ENCODE measurements at places on chromosomes 1 and 21.

- DNase-seq, result no peak
Observed at GRCh38 chr1:220873087-220873486, 6.2 kb upstream of the HLX start.

GRCh38 chr1:64594446-64594845 lies 124.5 kb downstream of the CACHD1 start:
- DNase-seq, result no peak

GRCh38 chr1:3227893-3228292 lies 158.9 kb downstream of the PRDM16 start:
- DNase-seq, result no peak

DNA sequence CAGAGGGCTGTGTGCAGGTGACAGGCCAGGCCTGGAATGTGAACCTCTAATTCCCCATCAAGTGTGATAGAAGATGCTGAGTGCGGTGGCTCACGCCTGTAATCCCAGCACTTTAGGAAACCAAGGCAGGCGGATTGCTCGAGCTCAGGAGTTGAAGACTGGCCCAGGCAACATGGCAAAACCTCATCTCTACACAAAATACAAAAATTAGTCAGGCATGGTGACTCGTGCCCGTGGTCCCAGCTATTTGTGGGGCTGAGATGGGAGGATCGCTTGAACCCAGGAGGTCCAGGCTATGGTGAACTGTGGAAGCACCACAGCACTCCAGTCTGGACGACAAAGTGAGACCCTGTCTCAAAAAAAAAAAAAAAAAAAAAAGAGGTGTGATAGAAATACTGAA lies 40.1 kb upstream of the PUM1 start:
- DNase-seq, result no peak

GRCh38 chr1:192830595-192831246 lies 21.9 kb downstream of the RGS2 start:
- DNase-seq, result no peak

DNA sequence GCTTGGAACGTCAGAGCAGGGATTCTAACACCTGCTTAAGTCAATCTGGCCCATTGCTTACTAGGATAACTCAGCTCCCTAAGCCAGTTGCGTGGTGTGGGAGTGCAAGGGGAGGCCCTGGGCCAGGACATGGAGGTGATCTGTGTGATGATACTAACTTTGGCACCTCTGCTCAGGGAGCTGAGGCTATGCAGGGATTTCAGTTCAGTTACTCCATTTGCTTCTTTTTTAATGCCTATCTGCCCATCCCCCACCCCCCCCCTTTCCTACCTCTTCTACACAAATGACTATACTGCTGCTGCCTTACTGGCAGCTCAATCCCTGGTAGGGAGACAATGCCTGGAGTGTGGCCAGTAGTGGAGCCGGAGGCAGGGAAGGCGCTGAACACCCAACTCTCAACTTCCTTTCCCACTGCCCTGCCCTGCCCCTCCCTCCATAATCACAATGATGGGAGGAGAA lies 19.5 kb downstream of the INKA2 start:
- DNase-seq, result peak; percentile 1

- DNase-seq, result no peak
Observed at GRCh38 chr21:17032141-17032655, 480.6 kb upstream of the CXADR start.

DNA sequence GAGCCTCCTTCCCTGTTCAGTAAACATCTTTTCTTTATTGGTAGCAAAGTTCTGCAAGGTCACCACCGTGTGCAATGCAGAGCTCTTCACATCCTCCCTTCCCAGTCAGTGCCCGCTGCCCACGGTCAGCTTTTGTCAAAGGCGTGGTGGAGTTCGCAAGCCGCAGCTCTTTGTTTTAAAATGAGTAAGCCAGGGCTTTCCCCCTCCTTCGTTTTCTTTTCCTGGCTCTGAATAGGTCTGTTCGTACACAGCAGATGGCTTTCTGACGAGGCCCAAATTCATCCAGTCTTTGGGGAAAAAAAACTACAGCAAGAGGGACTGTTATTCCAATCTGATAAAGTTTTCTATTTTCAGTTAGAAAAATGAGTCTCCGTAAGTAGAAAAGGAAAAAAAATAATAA lies 153.2 kb downstream of the LRIG2 start:
- DNase-seq, result no peak

- no peak for DNase-seq
Observed at GRCh38 chr21:33666153-33666552, 23.9 kb downstream of the ITSN1 start.

- no peak for DNase-seq
Observed at GRCh38 chr1:208122612-208123358, 121.4 kb downstream of the PLXNA2 start.
